ENCODE measurements at places on chromosomes 5 and 9.

GRCh38 chr5:133321833-133322420 lies 270.1 kb downstream of the HSPA4 start:
- no peak for DNase-seq

DNA sequence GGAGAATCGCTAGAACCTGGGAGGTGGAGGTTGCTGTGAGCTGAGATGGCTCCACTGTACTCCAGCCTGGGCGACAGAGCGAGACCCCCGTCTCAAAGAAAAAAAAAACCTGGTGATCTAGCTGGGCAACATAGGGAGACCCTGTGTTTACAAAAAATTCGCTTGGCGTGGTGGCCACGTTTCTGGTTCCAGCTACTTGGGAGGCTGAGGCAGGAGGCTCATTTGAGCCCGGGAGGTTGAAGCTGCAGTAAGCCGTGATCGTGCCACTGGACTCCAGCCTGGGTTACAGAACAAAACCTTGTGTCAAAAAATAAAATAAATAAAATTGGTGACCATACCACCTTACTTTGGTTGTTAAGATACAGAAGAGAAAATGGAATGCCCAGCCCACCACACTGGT lies 1.8 kb upstream of the HNRNPAB start:
- no peak for DNase-seq

DNA sequence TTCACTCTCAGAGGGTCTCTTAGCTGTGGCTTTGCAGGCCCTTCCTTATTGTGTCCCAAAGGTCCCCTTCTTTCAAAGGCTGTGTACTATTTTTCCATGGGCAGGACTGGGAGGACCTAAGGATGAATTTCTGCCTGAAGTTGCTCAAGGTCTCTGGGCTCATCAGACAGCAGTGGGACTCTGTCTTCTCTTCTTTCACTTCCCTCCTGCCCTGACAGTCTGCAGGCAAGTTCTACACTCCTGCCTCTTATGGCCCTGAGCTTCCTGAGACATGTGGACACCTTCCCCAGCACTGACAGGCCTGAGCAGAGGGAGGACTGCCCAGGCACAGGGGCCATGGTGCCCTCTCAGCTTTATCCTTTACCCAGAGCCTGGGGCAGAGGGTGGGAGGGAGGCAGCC lies 14.8 kb downstream of the ENHO start:
- no peak for DNase-seq

- no peak for DNase-seq
Observed at GRCh38 chr5:137858223-137858916, 9.3 kb upstream of the MYOT start.

DNA sequence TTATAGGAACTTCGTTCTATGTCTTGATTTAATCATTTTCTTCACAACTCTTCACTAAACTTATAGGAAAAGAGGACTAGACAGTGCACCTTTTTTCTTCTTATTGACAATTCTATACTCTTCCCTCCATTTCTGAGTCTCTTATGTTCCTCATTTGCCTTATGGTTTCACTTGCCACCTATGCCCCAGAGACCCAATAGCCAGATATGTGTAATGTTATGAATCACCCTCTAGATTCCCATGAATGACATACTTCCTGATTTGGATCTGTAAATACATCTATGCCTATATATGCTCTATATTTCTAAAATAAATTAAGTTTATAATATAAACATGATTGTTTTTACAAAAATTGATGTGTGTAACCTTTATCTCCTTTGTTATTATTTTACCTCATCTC lies 514.1 kb upstream of the MEF2C start:
- DNase-seq, result no peak

DNA sequence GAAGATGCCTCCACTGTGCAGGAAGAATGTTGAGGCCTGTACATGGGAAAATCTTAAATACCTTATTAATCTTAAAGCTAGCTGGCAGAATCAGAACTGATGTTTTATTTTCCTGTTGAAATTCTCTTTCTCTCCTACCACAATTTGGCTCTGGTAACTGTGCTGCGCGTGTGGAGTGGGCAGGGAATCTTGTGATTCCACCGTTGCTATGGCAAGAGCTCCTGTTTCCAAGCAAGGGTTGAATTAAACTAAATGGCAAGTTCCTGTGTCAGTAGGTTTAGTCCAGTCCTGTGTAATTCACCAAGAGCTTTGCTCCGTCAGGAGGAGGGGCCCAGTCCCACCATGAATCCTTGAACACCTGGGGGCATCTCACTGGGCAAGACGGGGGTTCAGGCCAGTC lies 36.4 kb downstream of the NXNL2 start:
- no peak for DNase-seq

DNA sequence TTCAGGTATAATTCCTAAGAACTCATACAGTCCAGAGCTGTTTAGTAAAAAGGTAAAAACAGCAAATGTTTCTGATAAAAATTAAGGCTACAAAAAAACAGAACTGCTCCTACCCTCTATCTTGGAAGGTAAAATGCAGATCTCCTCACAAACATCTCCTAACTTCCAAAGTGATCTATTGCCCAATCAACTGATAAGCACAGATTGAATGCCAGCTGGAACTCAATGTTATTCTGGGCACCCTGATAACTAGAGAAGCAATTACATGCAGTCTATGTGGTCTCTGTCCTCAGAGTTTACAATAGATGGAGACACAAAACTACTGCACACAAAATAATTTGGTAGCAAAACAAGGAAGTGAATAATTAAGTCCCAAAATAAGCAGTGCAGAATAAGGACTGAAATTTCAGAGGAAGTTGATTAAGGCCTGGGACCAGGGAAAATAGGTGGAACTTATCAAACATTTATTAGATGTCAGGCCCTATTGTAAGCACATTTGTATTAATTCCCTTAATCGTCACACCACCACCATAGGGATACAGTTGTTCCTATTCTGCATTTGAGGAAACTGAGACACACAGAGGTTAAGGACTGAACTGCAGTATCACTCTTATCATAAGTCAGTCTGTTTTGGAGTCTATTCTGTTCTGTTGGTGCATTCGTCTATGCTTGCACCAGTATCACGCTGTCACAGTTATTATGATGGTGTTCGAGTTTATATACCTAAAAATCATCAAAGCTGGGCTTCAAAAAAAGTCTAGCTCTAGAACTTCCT lies 102.2 kb upstream of the TARS1 start:
- DNase-seq, result no peak

DNA sequence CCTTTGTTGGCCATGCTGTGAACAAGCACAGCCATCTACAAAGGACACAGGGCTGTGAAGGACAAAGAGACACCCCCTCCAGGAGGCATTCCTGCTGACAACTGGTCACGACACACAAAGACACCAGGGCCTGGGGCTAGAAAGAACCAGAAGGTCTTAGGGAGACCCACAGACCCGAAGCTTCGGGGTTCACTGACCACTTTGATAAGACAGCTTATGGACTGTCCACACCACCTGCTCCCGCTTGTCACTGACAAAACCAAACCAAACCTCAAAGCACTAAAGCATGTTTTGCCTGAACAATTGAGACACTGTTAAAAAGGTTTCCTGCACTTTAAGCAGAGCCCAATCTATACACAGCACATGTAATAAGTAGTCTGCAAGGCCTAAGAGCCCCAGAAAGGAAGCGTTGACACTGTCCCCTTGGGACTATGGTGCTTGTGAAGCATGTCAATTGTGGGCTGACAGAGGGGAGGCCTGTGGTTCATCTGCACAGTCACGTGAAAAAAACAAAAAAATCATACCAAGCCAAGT lies 185.0 kb downstream of the GAPVD1 start:
- no peak for DNase-seq

- DNase-seq, result no peak
Observed at GRCh38 chr9:134678666-134679443, 37.3 kb downstream of the COL5A1 start.

GRCh38 chr5:37717613-37718431 lies 122.0 kb downstream of the GDNF start:
- DNase-seq, result peak; percentile 72

- no peak for DNase-seq
Observed at GRCh38 chr5:135533334-135533733, 2.4 kb downstream of the NEUROG1 start.

GRCh38 chr5:5481633-5482032 lies 59.2 kb downstream of the ICE1 start:
- no peak for DNase-seq

DNA sequence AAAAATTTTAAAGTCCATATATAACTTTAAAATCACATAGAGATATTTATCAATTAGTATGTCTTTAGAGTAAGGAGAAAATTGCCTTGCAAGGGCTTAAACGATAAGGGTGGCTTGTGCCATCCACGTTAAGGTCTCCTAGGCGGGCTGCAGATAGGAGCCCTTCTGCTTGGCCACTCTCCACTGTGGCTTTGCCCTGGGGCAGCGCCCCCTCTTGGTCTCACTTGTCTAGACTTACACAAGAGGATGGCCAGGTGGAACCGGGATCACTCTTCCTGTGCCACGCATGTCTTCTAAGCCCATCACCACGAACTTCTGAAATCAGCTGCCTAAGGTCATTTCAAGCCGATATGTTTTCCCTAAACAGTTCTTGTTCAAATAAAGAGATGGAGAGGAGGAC lies 2.9 kb downstream of the FPGS start:
- DNase-seq, result no peak

GRCh38 chr5:143135832-143136551 lies 267.5 kb downstream of the NR3C1 start:
- DNase-seq, result no peak

DNA sequence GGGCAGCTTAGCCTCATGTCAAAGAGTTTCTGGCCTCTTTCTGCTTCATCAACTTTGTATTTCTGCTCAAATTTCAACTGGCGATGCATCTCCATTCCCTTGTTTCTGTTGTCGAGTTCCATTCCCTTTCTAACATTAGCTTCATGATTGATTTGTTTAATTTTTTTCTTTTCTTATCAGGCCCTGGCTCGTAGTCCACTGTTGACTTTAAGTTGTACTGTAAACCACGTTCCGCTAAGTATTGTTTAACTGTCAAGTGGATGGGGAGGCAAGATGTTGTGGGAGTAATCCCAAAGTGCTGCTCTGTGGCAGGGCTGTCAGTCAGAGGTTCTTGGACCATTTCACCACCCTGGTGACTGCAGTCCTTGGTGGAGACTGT lies 309.1 kb downstream of the PSAT1 start:
- no peak for DNase-seq

GRCh38 chr9:116387934-116388698 lies 234.5 kb downstream of the PAPPA start:
- DNase-seq, result no peak

- no peak for DNase-seq
Observed at GRCh38 chr5:51678330-51678729, 295.1 kb downstream of the ISL1 start.

DNA sequence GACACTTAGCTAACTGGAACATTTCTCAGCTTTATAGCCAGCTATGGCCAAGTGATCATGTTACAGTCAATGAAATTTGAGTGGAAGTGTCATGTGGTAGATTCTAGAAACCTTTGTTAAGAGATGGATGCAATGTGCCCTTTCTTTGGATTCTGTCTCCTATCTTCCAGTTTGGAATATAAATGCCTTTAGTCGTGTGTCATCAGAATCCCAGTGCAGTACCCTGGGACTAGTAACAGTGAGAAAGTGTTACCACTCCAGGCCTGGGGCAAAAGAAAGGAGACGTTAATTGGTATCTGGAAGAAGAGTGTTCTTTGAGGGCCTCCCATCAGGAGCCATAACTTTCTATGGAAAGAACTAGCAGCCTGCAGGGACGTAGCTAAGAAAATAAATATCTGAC lies 149.6 kb downstream of the SNX18 start:
- no peak for DNase-seq

GRCh38 chr9:92947268-92948037 lies at the start of gene FGD3:
Gene FGD3 (plus strand): TSS chr9:92947523. CDS start chr9:92976257, 28,734 bp downstream.
- no peak for DNase-seq

DNA sequence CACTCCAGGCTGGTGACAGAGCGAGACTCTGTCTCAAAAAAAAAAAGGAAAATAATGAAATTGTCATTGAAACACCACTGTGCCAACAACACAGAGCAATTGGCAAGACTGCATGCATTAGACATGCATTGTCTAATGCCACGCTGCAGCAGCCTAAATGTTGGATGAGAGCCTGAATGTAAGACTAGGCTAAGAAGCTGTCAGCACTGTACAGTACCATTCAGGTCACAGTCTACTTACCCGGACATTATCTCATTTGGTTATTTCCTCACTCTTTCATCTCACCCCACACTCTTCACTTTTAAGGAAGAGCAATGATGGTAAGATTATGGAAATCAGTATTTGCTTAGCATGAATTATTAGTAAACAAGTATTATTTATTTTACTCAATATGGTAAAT lies 31.3 kb upstream of the PPP2CA start:
- no peak for DNase-seq

- no peak for DNase-seq
Observed at GRCh38 chr5:1878050-1878849, 4.5 kb downstream of the IRX4 start.

GRCh38 chr9:89388084-89388867 lies 70.0 kb downstream of the SECISBP2 start:
- DNase-seq, result peak; percentile 79

All from fibroblast of the conjunctiva (primary cell).